ENCODE measurements at places on chromosomes 3 and 15.
A peak's percentile ranks its signal among the peaks of the same experiment; 100 is the strongest.

- DNase-seq, result no peak
These were observed 42.3 kb downstream of the KCNH8 start for GRCh38 chr3:19190602-19191001.

DNA sequence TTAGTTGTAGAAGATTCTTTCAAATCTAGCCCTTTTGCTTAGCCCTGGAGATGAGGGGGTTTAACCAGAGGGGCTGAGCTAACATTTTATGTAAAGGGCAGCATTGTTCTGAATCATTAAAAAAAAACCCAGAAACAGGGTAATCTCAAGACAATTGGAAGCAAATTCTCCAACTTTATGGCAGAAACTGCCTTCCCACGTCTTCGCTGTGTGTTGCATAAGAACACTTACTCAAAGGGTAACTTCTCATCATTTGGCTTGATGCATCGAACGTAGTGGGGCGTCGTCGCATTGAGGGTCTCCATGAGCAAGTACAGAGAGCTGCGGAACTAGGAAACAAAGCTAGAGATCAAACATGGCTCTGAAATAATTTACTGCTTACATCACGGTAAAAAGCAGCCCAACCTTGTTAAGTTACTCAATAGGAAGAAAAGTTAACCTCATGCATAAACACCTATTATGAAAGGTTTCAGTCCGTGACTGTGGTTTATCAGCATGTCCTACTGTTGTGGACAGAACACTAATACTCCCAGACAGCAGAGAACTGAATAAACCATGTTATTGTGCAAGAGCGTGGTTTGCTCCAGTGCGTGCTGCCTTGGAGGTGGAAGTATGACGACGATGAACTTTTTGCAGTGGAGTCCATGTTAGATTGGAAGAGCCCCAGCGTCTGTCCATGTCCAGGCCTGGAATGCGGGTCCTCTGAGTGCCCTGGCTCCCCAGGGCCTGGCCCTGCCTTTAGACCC is 48.7 kb downstream of the MYO5C start:
- DNase-seq, result no peak

DNA sequence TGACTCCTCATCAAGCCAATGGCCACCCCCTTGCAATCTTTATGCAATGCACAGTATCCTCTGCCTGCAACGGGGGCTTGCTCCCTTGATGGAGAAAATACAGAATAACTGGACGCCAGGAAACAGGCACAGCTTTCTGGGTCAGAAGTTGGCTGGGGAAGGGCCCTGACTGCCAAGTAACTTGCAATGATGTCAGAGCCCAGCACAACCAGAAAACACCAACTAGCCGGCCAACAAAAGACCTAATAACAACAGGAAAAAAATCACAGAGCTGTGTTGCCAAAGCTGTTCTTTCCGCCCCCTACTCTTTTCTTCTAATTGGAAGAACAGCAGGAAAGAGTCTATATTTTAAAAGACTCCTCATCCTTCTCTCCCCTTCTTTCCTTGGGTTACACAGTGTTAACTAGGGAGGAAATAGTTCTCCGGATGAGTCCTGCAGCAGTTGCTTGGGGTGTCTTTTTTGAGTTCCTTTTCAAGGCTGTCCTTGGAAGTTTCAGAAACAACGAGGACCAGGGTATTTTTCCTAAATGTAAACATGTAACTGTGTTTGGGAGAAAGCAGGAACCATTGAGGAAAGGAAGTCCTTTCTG is 1.4 kb upstream of the SEMA6D start:
- no peak for DNase-seq

GRCh38 chr3:150727653-150728502 is 24.2 kb upstream of the ERICH6 start:
- DNase-seq, result no peak

DNA sequence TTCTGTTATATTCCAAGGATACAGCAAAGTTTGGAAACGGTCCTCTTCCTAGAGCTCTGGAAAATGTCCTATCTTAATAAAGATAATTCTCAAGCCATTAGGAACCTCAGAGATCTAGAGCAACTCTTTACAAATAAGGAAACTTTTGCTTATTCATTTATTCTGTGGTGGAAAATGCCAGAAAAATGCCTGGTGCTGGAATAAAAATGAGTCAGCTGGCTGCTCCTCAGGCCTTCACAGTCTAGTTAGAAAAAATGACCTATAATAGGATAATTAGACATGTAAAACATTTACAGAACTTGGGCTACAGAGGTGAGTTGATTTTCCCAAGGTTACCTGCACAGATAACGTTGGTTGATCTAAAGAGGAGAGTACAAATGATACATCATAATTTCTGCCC is 372.5 kb downstream of the NLGN1 start:
- DNase-seq, result no peak

DNA sequence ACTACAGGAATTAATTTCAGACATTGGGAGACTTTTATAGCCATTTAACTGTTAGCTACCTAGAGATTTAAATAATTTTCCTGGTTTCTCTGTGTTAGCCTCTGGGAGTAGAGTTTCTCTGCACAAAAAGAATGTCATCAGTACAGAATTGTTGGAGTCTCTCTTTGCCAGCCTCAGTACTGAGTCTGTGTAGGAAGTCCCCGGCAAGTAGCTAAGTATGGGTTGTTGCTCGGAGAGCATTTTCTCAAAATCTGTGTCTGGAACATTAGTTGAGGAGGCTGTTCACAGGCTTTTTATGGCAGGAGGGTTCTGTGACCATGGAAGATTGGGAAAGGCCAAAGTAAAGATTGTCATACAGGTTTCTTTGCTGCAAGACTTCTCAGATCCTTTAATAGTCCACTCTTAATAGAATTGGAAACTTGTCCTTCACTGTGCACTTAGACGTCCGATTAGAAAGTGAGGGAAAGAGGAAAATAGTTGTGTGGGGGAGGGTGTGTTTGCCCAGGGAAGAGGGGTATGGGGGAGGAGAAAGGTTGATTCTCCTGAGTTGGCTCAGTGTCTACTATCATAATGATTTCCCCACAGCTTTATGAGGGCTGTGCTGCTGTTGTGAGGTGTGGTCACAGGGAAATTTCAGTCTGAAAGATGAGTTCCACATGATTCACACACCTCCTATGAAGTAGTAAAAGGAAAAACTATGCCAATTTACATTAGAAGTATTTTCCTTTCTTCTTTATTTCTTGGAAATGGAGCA is 207.1 kb downstream of the PTPRG start:
- DNase-seq, result no peak

- DNase-seq, result peak; percentile 71
These were observed at the start of gene AP3B2 for GRCh38 chr15:82709421-82710207. Gene AP3B2, minus strand, starts transcription at chr15:82709875. Its CDS starts 169 bp downstream, at chr15:82709706.
